Activated T-helper 1 cell treated with Interleukin-2 at 50 U/mL for 16 hours (primary cell): ENCODE measurements at places on chromosomes 6 and 20.
A peak's percentile ranks its signal among the peaks of the same experiment; 100 is the strongest.

- no peak for DNase-seq
These were observed 36.5 kb upstream of the GFRAL start for GRCh38 chr6:55290736-55291135.

GRCh38 chr6:87701676-87702588, at the start of gene AKIRIN2:
AKIRIN2 (minus strand) TSS chr6:87702233; CDS start chr6:87701684, 549 bp downstream.
- peak; percentile 95 for DNase-seq

DNA sequence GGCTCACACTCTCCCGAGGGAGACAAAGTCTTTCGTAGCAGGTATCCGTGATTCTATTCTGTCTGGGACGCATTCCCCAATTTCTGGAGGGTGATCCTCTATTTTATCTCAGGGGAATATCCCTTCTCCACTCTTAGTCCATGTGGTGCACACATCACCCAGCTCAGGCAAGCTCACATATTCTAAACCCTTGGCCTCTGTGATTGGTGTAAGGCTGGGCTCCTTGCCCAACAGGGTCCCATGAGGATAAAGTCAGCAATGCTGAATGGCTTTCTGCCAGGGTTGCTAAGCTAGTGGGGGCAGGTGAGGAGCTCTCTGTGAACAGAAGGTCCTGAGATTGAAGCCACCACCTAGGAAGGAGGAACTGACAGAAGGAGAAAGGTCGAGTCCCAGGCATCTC, 137.2 kb downstream of the CDH26 start:
- DNase-seq: no peak

GRCh38 chr6:41334482-41335040, 847 bp upstream of the NCR2 start:
- no peak for DNase-seq

- no peak for DNase-seq
These were observed 134.2 kb upstream of the EYA4 start for GRCh38 chr6:133106934-133107333.

DNA sequence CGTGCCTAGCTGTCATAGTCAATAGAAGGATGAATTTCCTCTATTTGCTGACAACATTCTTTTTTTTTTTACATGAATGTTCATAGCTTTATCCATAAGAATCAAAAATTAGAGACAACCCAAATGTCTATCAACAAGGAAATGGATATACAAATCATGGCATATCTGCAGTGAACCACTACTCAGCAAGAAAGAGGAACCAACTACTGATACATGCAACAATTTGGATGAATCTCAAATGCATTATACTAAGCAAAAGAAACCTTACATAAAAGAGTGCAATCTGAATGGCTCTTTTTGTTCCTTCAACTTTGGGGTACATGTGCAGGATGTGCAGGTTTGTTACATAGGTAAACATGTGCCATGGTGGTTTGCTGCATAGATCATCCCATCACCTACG, 17.7 kb upstream of the MCM9 start:
- no peak for DNase-seq
